ENCODE measurements at places on chromosomes 3 and 15. TPM values are rescaled to one million over a fixed set of nuclear protein-coding genes. Genes with fewer than 3 reads are reported as not detected.

Gene SLC2A2
- total RNA-seq, result 0.12 TPM

Gene USP13
- total RNA-seq, result 25.2 TPM

Gene ZBTB20
- 52.4 TPM for total RNA-seq

Gene MEIS2
- total RNA-seq, result 47.5 TPM

Gene GSK3B
- 43.4 TPM for total RNA-seq

Gene SLCO3A1
- 20.5 TPM for total RNA-seq

GRCh38 chr3:81998139-81998755, 236.8 kb upstream of the GBE1 start:
- H3K4me3 ChIP-seq, result no peak overlapping the region
- no peaks in the 10 kb centered on the region for H3K36me3 ChIP-seq
- H3K4me1 ChIP-seq, result peaks cover 4% of the 10 kb centered on the region
- H3K27ac ChIP-seq, result no peak overlapping the region

DNA sequence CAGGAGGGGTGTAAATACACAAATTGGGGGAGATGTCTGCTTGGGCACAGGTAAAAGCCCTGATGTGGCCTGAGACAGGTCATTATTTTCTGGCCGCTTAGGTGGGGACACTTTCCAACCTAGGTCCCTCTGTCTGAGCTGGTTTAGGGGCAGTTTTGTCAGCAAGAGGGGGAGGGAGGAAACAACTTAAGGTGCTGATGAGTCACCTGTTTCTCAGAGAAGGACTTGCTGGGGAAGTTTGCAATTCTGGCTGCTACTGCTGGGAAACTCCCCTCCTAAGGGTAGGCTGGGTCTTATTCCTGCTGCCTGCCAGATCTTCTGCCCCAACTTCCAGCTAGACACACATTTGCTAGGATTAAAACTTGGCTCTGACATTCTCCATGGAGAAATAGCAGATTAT, 4.8 kb upstream of the RHOV start:
- no peak for DNase-seq
- H3K4me1 ChIP-seq, result no peaks in the 10 kb centered on the region
- H3K27me3 ChIP-seq, result peaks cover 5% of the 10 kb centered on the region
- no peak overlapping the region for H3K27ac ChIP-seq

GRCh38 chr3:190339130-190339529, 16.9 kb upstream of the CLDN1 start:
- H3K4me3 ChIP-seq, result no peak overlapping the region
- H3K27ac ChIP-seq, result no peak overlapping the region
- no peak for DNase-seq
- no peaks in the 10 kb centered on the region for H3K36me3 ChIP-seq
- peaks cover 1% of the 10 kb centered on the region for H3K4me1 ChIP-seq

- no peak overlapping the region for H3K4me3 ChIP-seq
- H3K27ac ChIP-seq, result no peak overlapping the region
- no peaks in the 10 kb centered on the region for H3K4me1 ChIP-seq
These were observed 327.3 kb downstream of the OTOL1 start for GRCh38 chr3:161823910-161824309.

- no peak for DNase-seq
- H3K27me3 ChIP-seq, result no peaks in the 10 kb centered on the region
- no peaks in the 10 kb centered on the region for H3K36me3 ChIP-seq
- H3K4me1 ChIP-seq, result peaks cover 9% of the 10 kb centered on the region
These were observed 119.5 kb downstream of the TMEM108 start for GRCh38 chr3:133157716-133158115.
